Brain (organoid and tissue), 16 donors: ENCODE measurements at places on chromosomes 1 and 21.

DNA sequence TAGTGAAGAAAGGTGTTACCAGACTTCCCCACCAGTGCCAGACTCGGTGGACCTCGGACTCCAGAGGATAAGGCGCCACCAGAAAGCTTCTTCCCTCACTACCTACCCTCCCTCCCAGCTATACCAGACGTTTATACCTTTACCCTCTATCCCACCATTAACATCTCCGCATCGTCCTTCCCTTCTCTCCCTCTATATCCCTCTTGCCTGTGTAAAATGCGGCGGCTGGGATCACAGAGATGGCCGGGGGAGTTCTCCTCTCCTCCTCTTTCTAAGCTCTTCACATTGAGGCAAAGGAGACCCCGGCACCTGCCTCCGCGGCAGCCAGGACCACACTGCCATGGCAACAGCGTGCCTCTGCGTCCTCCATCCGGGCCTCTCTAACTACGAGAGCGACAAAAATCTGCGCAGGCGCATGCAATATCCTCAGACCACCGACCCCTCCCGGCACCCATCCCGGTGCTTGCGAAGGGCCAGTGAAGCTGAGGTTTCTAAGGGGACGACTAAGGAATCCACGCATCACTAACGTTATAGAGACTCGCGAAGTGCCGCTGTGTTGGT, at the start of gene CCDC181:
CCDC181 (minus strand) TSS at position 394 of the 561 bp plus-strand sequence. CDS start 2,547 bp downstream, outside the sequence.
- peak; percentile 97 for DNase-seq

GRCh38 chr1:67745875-67746698, 61.1 kb downstream of the GADD45A start:
- DNase-seq: no peak

DNA sequence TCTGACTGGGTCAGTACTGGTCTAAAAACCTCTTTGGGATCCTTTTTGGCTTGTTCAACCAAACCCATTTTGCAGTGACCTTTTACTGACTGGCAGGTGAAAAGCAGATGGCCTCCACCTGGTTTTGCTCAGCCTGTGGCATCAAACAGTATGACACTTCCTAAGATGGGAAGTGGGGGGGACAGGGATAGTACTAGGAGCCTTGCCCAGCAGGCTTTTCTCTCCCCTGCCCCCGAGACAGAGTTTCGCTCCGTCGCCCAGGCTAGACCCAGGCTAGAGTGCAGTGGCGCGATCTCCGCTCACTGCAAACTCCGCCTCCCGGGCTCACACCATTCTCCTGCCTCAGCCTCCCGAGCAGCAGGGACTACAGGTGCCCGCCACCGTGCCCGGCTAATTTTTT, 18.3 kb downstream of the INTS3 start:
- no peak for DNase-seq

DNA sequence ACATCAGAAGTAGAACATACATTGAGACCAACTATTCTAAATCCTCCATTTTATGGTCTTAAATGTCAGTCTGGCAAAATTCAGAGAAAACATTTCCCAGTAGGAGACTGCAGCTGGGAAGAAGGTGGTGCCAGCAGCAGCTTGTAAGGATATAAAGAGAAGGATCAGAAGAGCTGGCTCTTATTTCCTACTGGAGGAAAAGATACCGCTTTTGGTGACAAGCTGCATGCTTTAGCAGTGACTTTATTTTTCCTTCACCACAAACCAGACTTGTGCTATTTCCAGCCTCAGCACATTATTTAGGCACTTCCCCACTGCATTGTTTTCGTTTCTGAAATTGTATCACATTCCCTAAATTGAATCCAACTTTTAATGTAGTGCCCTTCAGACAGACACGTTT, 28.4 kb downstream of the RNF11 start:
- DNase-seq: peak; percentile 84

DNA sequence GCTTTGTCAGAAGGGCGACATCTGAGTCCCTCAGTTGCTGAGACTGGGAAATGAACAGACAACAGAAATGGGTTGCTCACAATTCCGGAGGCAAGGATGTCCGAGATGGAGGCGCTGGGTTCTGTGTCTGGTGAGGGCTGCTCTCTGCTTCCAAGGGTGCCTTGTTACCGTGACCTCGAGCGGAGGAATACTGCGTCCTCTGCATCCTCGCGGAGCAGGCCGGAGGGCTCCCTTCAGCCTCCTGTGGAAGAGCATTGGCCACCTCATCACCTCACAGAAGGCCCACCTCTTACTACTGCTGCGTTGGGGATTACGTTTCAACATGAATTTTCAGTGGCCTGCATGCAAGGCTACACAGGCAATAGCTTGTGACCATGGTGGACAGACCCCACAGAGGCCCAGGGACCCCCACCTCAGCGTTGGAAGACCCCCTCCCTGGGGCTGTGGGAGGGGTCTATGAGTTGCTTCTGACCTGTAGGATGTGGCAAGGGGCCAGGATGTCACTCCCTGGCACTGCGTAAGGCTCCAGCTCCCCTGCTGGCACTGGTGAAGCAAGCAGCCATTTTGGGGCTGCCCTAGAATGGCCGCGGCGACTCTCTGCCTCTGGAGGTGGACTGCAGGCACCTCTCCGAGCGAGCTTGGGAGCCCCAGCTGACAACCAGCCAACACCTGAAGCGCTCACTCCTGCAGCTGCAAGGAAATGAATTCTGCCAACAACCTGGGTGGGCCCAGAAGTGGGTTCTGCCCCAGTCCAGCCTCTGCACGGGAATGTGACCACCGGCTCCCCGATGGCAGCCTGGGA, 36.3 kb upstream of the COL6A1 start:
- no peak for DNase-seq

GRCh38 chr1:226643177-226643576, 94.6 kb downstream of the STUM start:
- DNase-seq: no peak

DNA sequence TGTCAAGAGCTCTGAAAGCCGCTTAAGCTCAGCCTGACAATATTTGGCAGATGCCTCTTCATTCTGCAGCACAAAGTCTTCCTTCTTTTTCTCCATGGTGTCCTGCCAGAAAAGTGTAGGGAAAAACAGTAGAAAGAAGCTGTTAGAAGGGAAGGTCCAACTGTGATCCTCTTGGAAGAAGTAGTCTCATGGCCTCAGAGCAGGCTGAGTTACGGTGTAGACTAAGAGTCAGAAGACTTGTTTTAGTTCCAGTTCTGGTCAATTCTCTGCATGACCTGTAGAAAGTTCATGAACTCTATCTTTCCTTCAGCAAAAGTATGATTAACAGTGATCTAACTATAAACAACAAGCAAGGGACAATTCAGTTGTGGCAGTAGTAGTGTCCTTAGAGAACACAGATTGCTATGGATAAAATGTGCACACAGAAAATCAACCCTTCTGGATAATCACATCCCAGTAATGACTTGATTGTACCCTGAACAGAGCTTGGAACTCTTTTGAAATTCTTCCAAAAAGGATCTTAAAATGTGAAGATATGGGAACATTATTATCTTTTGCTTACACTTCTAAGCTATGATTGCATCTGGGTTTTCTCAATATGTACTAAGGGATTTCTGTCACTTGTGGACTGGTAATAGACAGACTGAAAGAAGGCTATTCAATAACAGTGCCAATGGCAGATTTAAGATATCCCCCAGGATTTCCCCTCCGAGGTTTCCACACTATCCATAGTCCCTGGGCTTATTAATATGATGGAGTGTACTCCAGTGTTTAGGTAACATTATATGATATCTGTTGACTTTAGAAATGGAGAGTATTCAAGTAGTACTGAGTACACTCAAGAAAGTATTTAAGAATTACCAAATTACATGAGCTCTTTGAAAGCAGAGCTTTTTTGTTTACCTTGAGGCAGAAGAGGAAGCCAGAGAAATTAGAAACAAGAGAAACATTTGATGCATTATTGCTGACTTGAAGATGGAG, 22.1 kb upstream of the GBP2 start:
- DNase-seq: no peak

- DNase-seq: no peak
Observed at GRCh38 chr1:150995896-150996295, 10.8 kb downstream of the MINDY1 start.

DNA sequence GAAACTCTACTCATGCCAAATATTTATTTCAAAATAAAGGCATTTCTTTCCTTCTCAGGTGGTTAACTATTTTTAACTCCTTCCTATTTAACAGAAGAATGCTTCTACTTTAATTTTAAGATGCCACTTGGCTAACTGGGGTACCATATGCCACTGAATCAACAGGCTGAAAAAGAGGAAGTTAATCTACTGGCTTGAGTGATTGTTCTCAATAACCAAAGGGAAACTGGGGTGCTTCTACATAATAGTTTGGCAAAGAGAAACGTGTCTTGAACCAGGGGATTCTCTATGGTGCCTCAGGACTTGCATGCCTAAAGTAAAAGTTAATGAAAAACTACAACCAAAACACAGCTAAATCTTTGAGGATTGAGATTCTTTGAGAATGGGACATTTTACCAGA, 142.6 kb downstream of the DENND1B start:
- no peak for DNase-seq

- DNase-seq: no peak
Observed at GRCh38 chr1:202858331-202858730, 30.6 kb downstream of the RABIF start.

DNA sequence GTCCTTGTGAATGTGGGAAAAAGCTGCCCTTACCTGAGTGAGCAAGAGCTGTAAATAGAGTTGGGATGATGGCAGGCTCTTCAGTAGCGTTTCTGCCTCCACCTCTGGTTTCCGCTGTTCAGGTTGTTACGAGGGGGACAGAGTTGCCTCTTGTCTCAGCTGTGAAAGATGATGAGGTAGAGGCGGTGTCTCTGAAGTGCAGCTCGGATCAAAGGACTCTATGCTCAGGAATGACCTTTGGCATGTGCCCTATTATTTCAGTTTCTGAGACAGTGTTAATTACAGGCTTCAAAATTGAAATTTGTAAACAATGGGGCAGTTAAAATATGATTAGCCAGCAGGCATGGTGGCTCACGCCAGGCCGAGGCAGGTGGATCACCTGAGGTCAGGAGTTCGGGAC, 70.3 kb downstream of the VPS26C start:
- DNase-seq: no peak

DNA sequence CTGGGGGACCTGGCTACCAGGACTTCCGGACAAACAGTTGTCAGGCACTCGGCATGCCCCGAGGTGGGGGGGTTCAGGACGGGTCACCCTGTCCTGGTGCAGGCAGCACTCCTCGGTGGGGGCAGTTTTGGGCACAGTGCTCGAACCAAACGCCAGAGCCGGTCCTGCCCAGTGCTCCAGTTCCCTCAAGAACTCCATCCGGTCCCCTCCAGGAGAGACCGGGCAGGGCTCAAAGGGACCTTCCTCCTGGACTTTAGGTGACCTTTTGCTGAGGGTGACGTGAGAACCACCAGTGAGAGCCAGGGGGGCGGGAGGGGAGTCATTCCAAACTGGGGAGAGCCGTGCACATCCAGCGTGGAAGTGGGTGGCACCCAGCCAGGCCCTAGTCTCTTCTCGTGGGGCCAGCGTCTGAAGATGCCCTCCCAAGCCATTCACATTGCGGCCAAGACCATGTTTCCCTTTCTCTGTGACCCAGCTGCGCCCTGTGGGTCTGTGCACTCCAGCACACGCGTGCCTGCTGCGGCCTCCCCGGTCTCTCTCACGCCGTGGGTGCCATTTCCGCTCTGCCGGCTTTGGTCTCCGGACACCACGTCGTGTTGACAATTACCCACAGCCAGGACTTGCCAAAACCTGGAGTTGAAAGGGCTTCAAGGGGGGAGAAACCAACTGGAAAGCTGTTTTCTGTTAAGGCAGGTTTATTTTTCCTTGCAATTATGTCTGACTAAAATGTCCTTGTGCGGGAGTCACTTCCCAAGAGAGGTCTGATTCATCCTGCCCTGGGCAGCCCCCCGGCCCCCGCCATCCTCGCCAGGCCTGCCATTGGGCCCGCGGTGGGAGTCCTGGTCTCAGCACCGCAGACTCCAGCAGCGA, 178.8 kb upstream of the ARHGEF16 start:
- DNase-seq: no peak

GRCh38 chr21:43717166-43717853, 1.6 kb upstream of the PDXK start:
- DNase-seq: no peak

GRCh38 chr1:226700861-226701260, 38.2 kb downstream of the ITPKB start:
- no peak for DNase-seq

DNA sequence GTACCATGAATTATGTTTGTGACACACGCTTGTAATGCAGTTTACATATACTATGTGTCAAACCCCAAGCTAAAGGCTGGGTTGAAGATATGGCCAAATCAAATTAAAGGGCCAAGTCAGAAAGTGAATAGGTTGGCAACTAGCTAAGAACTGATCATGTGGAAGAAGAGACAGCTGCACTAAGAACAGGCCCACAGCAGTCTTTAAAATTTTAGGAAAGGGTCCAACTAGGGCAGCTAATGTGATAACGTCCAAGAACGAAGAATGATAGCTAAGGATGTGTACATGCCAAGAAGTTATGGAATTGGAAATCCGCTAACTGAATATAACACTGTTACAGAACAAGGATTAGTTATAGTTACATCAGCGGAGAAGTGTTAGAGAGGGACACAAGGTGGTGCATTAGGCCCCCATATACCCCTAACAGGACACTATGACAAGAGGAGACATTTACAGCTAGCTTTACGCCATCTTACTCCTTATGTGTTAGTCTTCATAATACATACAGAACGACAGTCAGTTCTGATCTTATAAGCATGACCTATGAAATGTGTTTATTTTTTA, 6.5 kb upstream of the RNF2 start:
- DNase-seq: no peak

DNA sequence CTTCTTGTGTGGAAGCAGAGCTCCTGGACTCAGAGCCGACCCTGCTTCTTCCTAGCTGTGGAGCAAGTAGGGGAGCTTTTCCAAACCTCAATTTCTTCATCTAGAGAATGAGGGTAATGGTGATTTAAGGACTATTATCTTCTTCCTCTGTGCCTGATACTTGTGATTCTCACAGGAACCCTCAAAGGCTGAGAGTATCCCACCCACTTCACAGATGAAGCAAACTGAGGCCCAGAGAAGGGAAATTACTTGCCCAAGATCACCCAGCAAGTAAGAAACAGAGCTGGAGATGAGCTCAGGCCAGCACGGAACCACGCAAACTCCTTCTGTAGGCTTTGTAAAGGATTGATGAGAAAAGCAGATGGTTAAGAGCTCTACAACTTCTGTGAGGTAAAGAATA, 15.1 kb upstream of the SLC2A1 start:
- no peak for DNase-seq
